GM13976 (cell line): ENCODE measurements at places on chromosomes 5 and 9.
A peak's percentile ranks its signal among the peaks of the same experiment; 100 is the strongest.

DNA sequence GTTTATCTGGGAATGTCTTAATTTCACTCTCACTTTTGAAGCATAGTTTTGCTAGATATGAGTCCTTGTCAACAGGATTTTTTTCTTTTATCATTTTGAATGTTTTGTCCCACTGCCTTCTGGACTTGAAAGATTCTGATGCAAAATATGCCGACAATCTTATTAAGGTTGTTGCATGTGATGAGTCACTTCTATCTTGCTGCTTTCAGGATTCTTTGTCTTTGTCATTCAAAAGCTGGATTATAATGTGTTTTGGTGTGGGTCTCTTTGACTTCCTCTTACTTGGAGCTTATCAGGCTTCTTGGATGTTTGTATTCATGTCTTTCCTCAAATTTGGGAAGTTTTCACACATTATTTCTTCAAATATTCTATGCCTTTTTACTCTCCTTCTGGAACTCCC lies 33.8 kb downstream of the PLEKHG4B start:
- DNase-seq: no peak

- DNase-seq: peak; percentile 77
Measured at GRCh38 chr5:181261320-181262049, 542 bp upstream of the TRIM52 start.

- DNase-seq: peak; percentile 30
Measured at GRCh38 chr5:78467752-78468357, 107.4 kb downstream of the SCAMP1 start.

DNA sequence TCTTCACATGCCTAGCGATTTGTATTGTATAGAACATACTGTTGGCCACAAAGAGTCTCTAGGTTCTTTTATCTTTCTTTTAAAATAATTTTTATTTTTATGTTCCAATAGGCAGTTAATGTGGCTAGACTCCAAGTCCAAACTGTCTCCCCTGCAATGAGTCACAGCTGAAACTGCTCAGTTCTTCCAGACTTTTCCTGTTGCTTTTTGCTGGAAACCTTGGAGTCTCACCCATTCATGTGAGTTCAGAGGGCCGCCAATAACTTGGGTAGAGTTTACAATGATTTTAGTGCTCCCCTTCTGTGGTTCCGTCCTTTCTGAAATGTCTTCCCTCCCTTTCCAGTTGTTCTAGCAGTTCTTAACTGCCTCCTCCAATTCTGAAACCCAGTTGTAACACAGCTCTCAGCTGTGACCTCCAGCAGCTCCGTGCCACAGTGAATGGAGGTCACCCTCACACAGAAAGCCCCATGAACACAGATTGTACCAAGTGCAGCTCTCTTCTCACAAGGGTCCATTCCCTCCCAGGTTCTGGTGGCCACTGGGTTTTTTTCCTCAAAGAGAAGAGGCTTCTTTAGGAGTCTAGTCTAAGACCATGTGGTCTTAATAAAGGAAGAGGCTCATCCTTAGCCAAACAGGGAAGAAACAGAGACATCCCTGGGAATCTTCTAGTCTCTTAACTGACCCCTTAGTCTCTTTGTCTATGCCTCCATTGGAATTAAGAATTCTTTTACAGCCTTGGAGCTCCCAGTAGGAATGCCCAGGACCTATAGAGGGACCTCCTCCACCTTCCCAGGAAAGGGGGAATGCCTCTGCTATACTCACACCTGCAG lies 198.5 kb downstream of the SPOCK1 start:
- DNase-seq: no peak

DNA sequence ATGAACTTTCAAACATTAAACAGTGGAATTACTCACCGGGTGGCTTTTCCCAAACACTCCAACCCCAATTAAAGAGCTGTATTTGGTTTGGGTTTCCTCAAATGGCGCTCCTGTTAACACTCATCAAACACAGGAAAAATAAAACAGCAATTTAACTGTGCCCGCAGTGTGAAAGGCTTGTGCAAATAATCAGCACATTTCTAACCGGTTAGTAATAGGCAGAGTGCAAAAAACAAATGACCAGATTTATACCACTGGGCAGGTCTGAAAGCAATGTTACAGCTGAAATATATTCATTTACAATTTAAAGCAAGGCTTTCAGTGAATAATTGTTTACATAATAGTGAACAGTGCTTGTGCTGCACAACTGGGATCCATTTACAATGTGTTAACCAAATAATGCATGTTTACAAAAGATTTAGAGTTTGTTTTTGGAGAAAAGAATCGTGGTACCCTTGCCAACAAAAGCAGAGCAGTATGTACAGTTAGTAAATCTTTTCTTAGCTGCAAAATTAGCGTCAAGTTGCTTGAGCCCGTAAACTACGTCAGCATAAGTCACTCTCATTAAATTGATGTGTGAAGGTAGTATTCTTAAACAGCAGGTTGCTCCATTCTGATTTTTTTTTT lies 662.9 kb upstream of the ZNF608 start:
- DNase-seq: no peak

GRCh38 chr5:172828911-172829431 lies 5.1 kb upstream of the ERGIC1 start:
- DNase-seq: no peak

GRCh38 chr9:24961762-24962161 lies 416.1 kb upstream of the IZUMO3 start:
- DNase-seq: no peak

DNA sequence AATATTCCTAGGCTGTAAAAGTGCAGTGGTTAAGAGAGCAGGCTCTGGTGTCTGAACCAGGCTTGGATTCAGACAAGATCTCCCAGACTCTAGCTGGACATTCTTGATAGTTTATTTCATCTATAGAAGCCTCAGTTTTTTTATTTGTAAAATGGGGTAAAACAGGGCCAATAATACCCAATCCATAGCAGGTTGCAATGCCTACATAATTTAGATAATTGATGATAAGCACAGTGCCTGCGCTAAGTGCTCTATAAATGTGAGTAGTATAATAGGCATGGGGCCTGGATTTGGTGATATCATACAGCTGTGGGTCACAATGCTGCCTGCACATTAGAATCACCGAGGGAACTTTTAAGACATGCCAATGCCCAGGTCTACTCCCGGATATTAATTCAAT lies 603.5 kb downstream of the ISL1 start:
- no peak for DNase-seq

DNA sequence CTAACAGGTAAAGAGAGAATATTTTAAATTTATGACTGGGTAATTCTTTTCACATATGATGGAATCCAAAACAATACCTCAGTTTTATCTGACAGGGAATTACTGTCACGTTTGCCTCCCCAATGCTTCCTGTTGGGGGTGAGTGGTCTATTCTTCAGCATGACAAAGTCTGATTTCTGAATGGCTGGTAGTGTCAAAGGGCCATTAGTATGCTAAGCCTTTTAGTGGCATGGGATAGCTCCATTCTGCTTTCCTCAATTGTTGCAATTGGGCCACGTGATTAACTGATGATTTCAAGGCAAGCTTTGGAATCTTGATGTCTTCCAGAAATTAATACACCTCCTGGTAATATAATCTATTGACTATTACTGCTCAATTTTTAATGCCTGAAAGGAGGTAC lies 14.7 kb upstream of the NDUFS4 start:
- no peak for DNase-seq

- no peak for DNase-seq
Measured at GRCh38 chr5:2241842-2242241, 359.1 kb upstream of the IRX4 start.

- no peak for DNase-seq
Measured at GRCh38 chr9:126443144-126443543, 116.5 kb downstream of the MVB12B start.

DNA sequence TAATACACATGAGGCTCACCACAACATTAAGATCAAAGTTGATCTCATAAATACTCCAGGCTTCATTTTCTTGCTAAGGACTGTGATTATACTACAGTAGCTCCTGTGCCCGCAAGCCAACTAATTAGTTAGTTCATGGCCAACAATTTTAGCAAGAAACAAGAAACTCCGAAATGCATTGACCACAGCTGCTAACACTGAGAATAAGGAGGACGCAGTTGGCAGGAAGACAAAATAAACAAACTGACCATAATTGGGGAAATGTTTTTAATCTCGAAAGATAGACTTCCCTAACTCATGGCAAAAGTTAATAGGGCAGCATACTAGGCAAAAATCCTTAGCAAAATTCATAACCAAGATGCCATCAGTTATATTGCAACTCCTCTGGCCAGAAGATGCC lies 115.5 kb upstream of the SPEF2 start:
- DNase-seq: no peak

- no peak for DNase-seq
Measured at GRCh38 chr9:90300611-90301276, 341.9 kb downstream of the DIRAS2 start.

GRCh38 chr5:96067251-96067650 lies 105.6 kb upstream of the ELL2 start:
- DNase-seq: no peak

DNA sequence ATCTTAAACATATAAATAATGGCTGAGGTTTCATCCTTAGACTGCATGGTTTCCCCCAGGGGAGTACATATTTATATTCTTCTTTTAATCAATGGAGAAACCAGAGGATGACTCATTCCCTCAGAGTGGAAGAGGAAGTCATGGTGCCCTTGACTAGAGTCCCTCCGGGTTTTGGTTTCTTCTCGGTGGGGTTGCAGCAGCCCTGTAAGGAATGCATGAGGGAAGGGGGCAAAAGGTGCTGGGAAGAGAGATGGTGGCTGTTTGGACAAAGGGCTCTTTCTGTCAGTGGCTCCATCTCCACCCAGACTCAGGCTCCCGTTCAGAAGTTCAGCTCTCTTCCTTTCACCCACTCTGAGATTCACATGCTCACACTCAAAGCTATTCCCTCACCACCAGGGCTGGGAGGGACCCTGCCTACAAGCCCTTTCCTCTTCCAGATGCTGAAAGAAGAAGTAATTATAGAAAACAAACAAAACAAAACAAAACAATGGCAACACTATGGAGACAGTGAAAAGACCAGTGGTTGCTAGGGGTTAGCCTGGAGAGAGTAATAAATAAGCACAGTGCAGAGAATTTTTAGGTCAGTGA lies 129.8 kb upstream of the IL12B start:
- no peak for DNase-seq

DNA sequence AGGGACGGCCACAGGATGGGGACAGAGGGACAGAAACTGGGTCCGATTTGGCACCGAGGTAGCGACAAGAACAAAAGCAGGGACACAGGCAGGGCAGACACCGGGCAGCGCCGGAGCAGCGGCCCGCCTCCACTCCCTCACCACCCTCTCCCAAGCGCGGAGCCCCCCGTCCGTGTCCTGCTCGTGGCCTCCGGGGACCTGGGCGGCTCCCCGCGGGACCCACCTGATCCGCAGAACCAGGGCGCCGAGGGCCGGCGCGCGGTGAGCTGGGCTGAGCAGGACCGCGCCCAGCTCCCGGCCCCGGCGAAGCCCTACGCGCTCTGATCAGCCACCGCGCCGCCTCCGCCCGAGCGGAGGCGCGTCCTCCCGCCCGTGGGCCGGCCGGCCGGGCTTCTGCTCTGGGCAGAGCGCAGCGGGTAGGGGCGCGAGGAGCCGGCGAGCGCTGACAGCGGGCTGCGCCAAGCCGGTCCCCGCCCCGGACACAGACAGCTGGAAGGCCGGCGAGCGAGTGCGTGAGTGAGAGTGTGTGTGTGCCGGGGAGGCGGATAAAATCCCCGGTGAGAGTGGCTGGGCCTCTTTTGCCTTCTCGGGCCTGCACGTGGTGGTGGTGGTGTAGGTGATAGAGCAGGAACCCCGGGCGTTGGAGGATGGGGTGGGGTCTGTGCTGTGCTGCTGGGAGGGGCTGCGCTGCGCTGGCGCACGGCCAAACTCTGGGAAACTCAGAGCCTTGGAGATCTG lies at the start of gene GGTA1:
GGTA1 (minus strand) TSS at position 418 of the 738 bp plus-strand sequence. CDS start 31,922 bp downstream, outside the sequence.
- DNase-seq: peak; percentile 72

DNA sequence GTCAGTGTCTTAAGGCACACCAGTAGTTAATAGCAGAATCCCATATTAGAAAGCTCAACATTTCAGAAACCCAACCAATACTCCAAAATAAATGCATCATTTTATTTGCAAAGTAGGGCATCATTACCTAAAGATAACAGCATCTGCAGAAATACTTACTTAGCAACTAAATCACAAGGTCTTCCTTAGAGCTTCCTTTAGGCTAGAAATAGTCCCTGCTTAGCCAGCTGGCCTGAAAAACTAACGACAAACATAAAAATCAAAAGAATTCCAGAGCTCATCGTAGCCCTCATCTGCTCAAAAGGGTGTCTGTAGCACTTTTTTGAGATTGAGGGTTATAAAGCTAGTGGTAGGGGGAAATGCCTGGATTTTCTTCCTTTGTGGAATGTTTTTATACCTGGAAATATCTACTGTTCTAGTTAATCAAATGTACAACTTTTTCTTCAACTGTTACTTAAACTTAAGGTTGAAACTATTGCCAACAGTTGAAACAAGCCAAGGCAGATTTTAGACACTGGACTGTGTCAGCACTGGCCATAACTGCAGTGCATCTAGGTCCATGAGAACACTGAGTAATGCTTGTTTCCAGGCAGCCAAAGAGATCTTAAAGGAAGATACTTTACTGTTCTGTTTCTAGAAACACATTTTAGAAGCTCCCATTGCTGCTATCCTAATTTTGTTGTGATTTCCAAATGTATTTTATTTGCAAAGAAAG lies 129.4 kb upstream of the RASA1 start:
- DNase-seq: no peak
